ENCODE measurements at places on chromosomes 6 and 20. TPM values are rescaled to one million over a fixed set of nuclear protein-coding genes. Genes with fewer than 3 reads are reported as not detected.

DNA sequence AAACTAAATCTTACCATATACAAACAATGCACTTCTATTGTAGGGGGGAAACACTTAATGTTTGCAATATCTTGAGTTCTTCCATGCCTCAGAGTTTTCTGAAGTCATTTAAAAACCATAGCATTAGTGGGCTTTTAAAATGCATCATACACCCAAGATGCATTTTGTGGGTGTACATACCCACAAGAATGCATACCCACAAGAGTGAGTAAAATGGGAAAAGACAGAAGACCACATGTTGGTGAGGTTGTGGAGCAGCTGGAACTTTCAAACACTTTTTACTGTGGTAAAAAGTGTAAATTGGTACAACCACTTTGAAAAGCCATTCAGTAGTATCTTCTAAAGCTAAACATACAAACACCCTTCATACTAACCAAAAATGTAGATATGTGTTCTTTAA is 57.5 kb downstream of the CYB5R4 start:
- H3K27me3 ChIP-seq = no peaks in the 10 kb centered on the region
- peaks cover 16% of the 10 kb centered on the region for H3K36me3 ChIP-seq
- H3K4me1 ChIP-seq = no peaks in the 10 kb centered on the region
- no peak for DNase-seq
- H3K4me3 ChIP-seq = no peak overlapping the region
- H3K27ac ChIP-seq = no peak overlapping the region

GRCh38 chr20:48745330-48745729 is 82.5 kb downstream of the PREX1 start:
- no peak overlapping the region for H3K4me3 ChIP-seq
- H3K27ac ChIP-seq = no peak overlapping the region
- peaks cover 37% of the 10 kb centered on the region for H3K4me1 ChIP-seq
- peaks cover 37% of the 10 kb centered on the region for H3K36me3 ChIP-seq
- no peak for DNase-seq

- no peaks in the 10 kb centered on the region for H3K36me3 ChIP-seq
- H3K4me1 ChIP-seq = no peaks in the 10 kb centered on the region
- DNase-seq = no peak
- H3K27ac ChIP-seq = no peak overlapping the region
- no peak overlapping the region for H3K4me3 ChIP-seq
Measured at GRCh38 chr6:155599561-155599960, 143.9 kb upstream of the NOX3 start.

DNA sequence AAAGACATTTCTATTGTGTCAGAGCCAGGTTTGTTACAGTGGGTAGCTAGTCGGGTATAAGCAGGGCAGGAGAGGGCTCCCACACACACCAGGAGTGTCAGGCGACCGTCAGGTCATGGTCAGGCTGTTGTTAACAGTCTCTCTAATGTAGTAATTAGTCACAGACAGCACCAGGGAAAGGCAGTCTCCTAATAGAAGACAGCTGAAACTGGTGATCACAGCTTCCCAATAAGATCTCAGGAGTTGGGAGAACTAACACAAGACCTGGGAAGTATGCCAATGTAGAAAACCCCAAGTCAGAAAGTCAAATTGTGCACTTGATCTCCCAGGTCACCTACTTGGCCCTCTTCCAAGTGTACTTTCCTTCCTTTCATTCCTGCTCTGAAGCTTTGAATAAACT is 53.0 kb upstream of the GPR6 start:
- H3K27ac ChIP-seq = no peak overlapping the region
- no peaks in the 10 kb centered on the region for H3K4me1 ChIP-seq
- no peak overlapping the region for H3K4me3 ChIP-seq
- no peak for DNase-seq
- no peaks in the 10 kb centered on the region for H3K36me3 ChIP-seq

DNA sequence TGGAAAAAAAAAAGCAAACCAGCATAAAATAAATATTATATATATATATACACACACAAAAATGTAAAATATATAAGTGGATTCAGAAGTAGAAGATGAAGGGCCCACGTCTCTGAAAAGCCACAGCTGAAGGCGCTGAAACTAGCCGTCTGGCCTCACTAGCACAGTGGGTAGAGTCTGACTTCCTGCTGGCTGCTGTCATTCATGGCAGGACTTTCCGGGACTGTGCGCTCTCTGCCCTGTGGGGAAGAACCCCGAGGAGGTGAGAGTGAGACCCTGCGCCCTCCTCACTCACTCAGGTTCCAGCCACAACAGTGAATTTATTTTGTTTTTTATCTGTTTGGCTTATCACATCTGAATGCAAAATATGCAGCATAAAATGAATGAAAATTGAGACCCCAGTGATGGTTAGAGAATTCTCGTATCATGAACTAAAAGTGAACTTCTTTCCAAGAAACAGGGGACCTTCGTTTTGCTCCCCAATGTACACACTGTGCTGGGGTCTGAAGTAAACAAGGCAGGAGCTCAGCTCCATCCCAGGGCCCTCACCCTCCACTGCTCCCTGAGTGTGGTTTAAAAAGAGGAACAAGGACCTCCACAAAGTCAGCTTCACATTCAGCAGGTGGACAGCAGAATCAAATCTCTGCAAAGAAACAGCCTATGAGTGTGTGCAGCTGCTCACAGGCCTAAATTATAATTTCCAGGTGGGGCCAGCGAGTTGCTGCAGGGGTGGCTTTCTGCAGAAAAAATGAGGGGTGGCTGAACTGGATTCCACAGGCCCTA is 1.3 kb upstream of the RAMACL start:
- no peak overlapping the region for H3K4me3 ChIP-seq
- no peak for DNase-seq
- H3K27ac ChIP-seq = no peak overlapping the region
- no peaks in the 10 kb centered on the region for H3K27me3 ChIP-seq

DNA sequence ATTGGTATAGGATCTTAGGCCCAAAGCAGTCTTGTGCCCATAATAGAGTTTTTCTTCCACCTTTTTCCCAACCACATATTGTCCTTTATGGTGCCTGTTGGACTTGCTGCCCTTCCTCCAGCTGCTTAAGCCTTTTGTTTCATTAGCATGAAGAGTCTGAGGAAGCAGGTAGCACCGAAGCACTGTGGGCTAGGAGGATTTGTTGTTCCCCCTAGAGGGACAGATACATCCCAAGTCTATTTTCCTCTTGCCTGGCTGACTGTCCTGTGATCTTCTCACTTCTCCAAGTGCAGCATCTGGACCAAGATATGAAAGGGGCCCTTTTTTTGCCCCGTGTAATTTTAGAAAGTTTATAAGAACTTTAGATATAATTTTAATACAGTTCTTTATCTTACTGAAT is 50.7 kb upstream of the COL10A1 start:
- no peaks in the 10 kb centered on the region for H3K27me3 ChIP-seq
- H3K4me3 ChIP-seq = no peak overlapping the region
- no peak overlapping the region for H3K27ac ChIP-seq
- DNase-seq = no peak

The SOX18 gene
- not detected for total RNA-seq

DNA sequence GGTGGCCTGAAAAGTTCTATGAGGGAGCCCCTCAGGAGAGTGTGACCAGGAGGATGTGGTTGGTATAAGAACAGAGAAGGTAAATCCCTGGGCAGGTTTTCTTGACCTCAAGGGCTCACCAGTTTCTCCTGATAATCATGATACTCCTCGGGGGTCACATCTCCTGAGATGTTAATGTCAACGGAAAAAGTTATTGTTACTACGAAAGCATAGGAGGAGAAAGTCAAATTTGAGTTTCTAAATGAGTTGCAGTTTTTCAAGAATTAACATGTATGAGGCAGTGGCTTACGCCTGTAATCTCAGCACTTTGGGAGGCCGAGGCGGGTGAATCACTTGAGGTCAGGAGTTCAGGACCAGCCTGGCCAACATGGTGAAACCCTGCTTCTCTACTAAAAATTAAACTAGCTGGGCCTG is 23.4 kb downstream of the MGME1 start:
- peak; percentile 53 for DNase-seq
- H3K27me3 ChIP-seq = peaks cover 32% of the 10 kb centered on the region
- peak overlapping the region; percentile 55 for H3K27ac ChIP-seq
- H3K36me3 ChIP-seq = peaks cover 23% of the 10 kb centered on the region
- no peak overlapping the region for H3K4me3 ChIP-seq
- H3K4me1 ChIP-seq = peaks cover 35% of the 10 kb centered on the region

The SLC44A4 gene
- not detected for total RNA-seq

The FERMT1 gene
- total RNA-seq = 0.52 TPM

The CCN5 gene
- not detected for total RNA-seq

GRCh38 chr20:8721098-8721497 is 347.8 kb upstream of the PLCB4 start:
- H3K4me1 ChIP-seq = no peaks in the 10 kb centered on the region
- H3K36me3 ChIP-seq = no peaks in the 10 kb centered on the region
- peaks cover 3% of the 10 kb centered on the region for H3K27me3 ChIP-seq
- no peak overlapping the region for H3K27ac ChIP-seq
- no peak for DNase-seq
- no peak overlapping the region for H3K4me3 ChIP-seq

The KCNK17 gene
- total RNA-seq = not detected

GRCh38 chr6:44356487-44356886 is 14.0 kb downstream of the SPATS1 start:
- DNase-seq = no peak
- no peak overlapping the region for H3K27ac ChIP-seq
- H3K27me3 ChIP-seq = peaks cover 10% of the 10 kb centered on the region
- no peaks in the 10 kb centered on the region for H3K4me1 ChIP-seq
- H3K4me3 ChIP-seq = no peak overlapping the region
- H3K36me3 ChIP-seq = no peaks in the 10 kb centered on the region

DNA sequence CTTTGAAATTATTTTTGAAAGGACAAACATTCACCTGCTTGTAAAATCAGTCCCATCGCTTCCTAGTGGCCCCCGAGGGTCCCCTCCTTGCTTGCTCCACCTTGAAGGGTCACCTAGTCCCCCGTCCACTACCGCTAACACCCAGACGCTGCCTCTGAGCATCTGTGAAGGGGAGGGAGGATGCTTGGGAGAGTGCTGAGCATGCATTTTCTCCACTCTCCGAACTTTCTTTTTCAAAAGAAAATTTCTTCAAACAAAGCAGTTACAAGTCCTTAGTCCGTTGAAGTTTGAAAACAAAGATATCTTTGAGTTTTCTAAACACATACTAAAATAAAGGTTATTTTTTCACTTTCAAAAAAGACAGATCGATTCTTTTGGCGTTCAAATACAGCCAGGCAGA is 224.3 kb upstream of the ARID1B start:
- peaks cover 4% of the 10 kb centered on the region for H3K4me1 ChIP-seq
- no peak for DNase-seq
- H3K27ac ChIP-seq = no peak overlapping the region
- H3K27me3 ChIP-seq = no peaks in the 10 kb centered on the region

The SLC24A3 gene
- total RNA-seq = not detected

- no peak overlapping the region for H3K27ac ChIP-seq
- no peak overlapping the region for H3K4me3 ChIP-seq
- H3K27me3 ChIP-seq = peaks cover 14% of the 10 kb centered on the region
- no peak for DNase-seq
- H3K4me1 ChIP-seq = peaks cover 2% of the 10 kb centered on the region
- no peaks in the 10 kb centered on the region for H3K36me3 ChIP-seq
Measured at GRCh38 chr6:7765575-7766325, 39.9 kb downstream of the BMP6 start.

DNA sequence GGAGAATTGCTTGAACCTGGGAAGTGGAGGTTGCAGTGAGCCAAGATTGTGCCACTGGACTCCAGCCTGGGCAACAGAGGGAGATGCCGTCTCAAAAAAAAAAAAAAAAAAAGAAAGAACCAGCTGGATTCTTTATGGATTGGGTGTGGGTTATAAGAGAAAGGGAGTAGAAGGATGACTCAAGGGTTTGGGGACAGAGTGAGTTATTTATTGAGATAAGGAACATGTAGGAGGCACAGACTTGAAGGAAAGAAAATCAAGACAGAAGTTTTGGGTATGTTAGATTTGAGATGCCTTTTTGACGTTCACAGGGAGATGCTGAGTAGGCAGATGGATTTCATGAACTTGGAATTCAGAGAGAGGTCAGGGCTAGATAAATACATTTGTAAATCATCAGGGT is 47.6 kb downstream of the KIZ start:
- peaks cover 15% of the 10 kb centered on the region for H3K36me3 ChIP-seq
- no peak for DNase-seq
- H3K4me1 ChIP-seq = peaks cover 8% of the 10 kb centered on the region
- H3K4me3 ChIP-seq = no peak overlapping the region

DNA sequence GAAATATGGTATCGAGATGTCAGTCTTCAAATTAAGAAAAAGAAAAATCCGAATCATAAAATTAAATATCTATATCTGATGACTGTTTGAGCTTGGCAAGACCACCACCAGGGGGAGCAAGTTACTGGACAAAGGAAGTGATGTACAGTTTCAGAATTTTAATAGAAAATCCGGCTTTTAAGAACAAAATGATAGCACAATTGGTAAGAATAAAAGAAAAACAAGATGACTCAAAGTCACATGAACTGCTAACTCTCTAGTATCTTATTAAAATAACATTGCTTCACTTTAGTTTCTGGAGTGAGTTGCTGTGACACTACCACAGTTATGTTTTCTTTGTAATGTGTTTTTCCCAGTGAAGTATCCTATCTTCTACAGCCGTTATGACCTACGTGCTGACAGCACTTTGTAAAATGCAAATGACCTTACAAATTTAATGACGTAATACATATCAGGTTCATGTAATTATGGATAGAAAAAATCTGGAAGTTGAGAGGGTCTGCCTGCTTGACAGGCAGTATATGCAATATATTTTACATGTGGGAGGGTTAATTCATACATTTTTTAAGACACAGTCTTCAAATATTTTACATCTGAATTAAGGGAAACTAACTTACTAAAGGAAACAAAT is 405.3 kb upstream of the HS3ST5 start:
- H3K27me3 ChIP-seq = no peaks in the 10 kb centered on the region
- no peaks in the 10 kb centered on the region for H3K4me1 ChIP-seq
- H3K36me3 ChIP-seq = no peaks in the 10 kb centered on the region
- no peak overlapping the region for H3K27ac ChIP-seq
- no peak overlapping the region for H3K4me3 ChIP-seq

- H3K27ac ChIP-seq = no peak overlapping the region
- no peaks in the 10 kb centered on the region for H3K36me3 ChIP-seq
- no peak overlapping the region for H3K4me3 ChIP-seq
- H3K4me1 ChIP-seq = no peaks in the 10 kb centered on the region
- peaks cover 20% of the 10 kb centered on the region for H3K27me3 ChIP-seq
Measured at GRCh38 chr6:150382171-150382570, 13.4 kb downstream of the IYD start.

DNA sequence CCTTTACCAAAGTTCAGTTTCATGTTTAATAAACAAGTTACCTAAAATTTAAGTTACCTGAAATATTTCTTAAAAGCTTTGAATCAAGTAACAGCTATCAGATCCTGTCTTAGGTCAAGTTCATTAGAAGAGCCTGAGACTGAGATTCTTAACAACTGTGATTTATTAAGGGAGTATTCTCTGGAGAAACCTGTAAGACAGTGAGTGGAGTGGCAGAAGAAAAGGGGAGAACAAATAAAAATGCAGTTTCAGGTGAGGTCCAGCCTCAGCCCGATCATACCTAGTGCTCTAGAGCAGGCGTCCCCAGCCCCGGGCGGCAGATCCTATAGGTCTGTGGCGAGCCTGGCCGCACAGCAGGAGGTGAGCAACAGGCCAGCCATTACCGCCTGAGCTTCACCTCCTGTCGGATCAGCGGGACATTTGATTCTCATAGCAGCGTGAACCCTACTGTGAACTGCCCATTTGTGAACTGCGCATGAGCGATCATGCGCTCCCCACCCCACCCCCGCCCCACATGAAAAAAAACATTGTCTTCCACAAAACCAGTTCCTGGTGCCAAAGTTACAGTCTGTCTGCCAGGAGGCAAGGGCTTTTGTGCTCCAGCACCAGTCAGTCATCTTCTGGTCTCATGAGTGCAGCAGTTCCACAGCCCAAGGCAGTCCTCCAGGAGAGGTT is 59.2 kb upstream of the ADGRB3 start:
- no peak overlapping the region for H3K4me3 ChIP-seq
- no peaks in the 10 kb centered on the region for H3K4me1 ChIP-seq
- no peak for DNase-seq

Measured in activated naive CD8-positive, alpha-beta T cell treated with anti-CD3 and anti-CD28 coated beads for 36 hours (primary cell).